NCI-H2081 treated with DMSO at 0.1 percent for 48 hours (cell line): ENCODE measurements at places on chromosomes 16 and 17.

DNA sequence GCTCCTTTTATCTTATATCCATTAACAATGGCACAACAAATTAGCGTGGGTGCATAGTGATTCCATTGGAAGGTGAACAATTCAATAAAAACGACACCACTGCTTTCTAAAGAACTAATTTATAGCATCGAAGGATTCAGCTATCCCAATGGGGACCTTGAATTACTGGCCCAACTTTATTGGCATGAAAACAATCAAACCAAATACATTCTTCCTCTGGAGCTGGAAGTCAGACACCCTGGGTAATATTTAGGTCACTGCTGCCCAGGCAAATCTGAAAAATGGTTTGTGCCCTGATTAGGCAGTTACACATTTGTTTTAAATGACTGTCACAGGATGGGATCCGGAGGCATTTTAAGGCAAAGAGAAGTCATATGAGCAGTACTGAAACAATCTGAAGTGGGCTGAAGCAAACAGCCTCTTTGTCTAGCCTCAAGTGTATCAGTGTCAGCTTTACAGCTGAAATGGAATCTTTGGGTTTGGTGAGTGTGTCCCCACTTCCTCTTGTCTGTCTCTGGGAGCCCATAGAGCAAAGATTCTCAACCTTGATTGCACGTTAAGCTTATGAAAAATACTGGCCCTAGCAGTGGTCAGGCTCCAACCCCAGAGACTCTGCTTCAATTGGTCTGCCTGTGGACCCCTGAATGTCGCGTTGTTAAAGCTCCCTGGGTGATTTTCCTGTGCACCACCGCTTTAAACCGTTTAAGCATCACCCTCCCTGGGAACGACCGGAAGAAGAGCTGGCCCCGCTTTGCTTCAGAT lies 30.3 kb downstream of the CDK5R1 start:
- no peak for DNase-seq

GRCh38 chr17:3888343-3889171 lies 4.3 kb downstream of the CAMKK1 start:
- DNase-seq, result no peak

GRCh38 chr17:50076591-50077235 lies 18.4 kb upstream of the PDK2 start:
- DNase-seq, result no peak

GRCh38 chr17:69608808-69609472 lies 194.4 kb downstream of the MAP2K6 start:
- no peak for DNase-seq

GRCh38 chr16:75763204-75763603 lies 36.9 kb upstream of the CPHXL start:
- DNase-seq, result no peak

DNA sequence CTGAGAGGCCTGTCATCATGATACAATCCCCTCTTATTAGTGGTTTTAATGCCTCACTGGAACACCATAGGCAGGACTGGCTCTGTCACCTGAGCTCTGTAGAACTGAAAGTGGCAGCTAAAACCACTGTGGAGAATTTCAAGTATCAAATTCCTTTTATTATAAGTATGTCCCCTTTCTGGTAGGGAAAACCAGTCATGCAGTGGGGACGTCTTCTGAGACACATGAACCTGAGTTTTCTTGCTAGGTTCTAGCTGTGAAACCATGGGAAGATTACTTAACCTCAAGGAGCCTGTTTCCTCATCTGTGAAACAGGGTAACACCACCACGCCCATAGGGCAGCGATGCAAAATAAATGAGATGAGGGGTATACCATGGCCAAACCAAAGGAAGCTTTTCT lies 4.7 kb downstream of the VAC14 start:
- no peak for DNase-seq

DNA sequence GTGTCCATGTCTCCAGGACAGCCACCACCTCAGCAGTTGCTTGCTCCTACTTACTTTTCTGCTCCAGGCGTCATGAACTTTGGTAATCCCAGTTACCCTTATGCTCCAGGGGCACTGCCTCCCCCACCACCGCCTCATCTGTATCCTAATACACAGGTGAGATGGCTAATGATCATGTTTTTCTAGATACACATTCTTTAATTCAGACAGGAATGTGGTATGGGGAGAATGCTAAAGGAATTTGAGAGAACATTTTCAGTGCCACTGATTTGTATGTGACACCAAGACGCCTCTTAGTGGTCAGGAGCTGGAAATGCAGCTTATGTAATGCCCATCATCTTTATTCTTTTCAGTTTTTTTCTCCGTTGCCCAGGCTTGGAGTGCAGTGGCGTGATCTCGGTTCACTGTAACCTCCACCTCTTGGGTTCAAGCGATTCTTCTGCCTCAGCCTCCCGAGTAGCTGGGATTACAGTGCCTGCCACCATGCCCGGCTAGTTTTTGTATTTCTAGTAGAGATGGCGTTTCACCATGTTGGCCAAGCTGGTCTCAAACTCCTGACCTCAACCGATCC lies 8.9 kb upstream of the RAPGEFL1 start:
- peak; percentile 11 for DNase-seq

GRCh38 chr17:55434721-55435120 lies 13.1 kb upstream of the MMD start:
- DNase-seq, result no peak

DNA sequence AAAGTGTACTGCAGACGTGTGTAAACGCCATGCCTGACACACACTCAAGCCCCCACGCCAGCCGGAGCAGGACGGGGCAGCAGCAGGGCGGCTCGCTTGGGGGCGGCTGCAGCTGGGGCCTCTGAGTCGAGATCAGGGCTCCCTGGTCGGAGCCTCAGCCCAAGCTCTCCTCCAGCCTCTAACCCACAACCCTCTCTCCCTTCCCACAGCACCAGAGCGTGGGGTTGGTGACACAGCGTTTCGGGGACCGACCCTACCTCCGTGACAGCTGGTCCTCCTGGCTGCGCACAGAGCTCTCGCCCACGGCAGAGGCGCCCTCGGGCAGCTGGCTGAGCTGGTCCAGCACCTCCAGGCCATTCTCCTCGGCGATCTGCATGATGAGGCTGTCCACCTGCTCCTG lies 11.2 kb downstream of the CHMP1A start:
- no peak for DNase-seq

- peak; percentile 55 for DNase-seq
Observed at GRCh38 chr17:50375858-50376538, 3.0 kb downstream of the EME1 start.

GRCh38 chr17:42882166-42882565 lies 18.4 kb upstream of the G6PC1 start:
- no peak for DNase-seq

GRCh38 chr17:79728169-79728907 lies 2.4 kb upstream of the ENPP7 start:
- DNase-seq, result peak; percentile 79

DNA sequence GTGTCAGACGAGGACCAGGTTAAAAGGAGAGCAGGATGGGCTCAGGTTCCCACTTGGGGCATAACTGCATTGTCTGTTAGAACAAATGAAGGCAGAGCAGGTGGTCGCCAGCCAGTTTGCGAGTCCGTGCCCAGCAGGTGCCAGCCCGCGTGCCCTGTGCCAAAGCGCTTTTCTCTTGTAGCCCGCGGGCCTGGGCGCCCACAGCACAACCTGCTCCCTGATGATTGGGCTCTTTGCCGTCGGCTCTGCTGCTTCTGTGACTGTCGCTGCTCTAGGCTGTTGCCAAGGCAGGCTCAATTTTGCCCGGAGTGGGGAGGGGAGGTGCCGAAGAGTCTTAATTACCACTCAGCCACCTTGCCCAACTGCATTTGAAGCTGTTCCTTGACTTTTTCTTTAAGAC lies 21.1 kb downstream of the KNOP1 start:
- peak; percentile 67 for DNase-seq

- no peak for DNase-seq
Observed at GRCh38 chr17:6455321-6455705, 11.1 kb downstream of the PIMREG start.

DNA sequence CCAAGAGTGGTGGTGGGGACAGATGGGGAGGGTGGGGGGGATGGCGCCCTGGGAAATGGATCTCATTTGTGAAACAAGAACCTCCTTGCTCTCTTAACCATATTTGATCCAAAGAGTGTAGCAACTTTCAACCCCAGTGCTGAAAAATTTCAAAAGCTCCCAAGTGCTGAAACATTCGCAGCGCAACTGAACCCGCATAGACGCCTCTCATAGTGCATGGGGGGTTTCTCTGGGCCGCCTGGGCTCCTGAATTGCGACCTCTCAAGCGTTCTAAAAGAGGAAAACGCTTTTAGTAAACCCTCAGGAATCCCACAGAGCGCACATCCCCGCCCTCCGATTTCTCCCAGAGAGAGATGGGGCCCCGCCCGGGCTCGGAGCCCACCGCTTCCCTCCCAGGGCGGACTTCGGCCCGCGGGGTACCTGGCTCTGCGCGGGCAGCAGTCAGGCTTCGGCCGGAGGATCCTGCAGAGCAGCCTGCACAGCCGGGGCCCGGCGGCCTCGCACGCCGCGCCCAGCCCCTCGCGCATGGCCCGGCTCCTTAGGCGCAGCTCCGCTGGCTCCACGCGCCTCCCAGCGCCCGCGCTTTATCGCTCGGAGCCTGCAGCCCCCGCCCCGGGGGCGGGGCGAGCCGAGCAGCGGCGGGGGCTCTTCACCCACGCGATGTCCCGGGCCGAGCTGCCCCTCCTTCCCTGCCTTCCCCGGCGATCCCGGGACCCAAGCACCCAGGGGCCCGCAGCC lies 7.0 kb downstream of the NOS2 start:
- DNase-seq, result no peak

DNA sequence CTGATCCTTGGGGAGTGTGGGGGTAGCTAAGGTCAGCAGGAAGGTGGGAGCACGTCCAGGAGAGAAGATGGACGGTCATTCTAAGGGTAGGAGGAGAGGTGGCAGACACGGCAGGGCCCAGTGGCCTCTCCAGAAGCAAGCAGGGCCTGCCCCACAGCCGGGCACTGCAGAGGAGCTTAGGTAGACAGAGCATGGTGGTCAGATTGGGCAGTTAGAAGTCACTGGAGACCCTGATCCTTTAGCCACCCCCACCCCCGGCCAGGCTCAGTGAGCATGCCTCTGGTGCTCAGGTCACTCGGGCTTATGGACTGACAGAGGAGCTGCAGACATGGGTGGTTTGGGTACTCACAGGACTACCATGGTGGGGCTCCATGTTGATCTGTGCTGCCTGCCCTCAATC lies 26.3 kb downstream of the NLRP1 start:
- DNase-seq, result no peak

- no peak for DNase-seq
Observed at GRCh38 chr16:11799509-11800381, 2.7 kb upstream of the ZC3H7A start.

GRCh38 chr17:49969795-49970389 lies 902 bp downstream of the DLX4 start:
- DNase-seq, result no peak

DNA sequence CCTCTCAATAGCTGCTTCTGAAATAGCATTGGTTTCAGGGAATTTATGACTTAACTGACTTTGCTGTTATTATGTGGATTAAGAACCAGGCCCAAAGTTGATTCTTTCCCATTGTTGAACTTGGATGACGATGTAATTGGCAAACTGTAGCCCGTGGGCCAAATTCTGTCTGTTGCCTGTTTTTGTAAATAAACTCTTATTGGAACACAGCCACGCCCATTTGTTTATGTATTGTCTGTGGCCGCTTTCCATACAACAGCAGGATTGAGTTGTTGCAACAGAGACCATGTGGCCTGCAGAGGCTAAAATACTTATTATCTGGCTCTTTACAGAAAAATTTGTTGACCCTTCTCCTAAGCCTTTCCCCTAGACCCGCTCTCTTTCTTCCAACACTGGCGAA lies 31.6 kb downstream of the NTN1 start:
- no peak for DNase-seq

- no peak for DNase-seq
Observed at GRCh38 chr17:39271546-39271945, 45.8 kb upstream of the STAC2 start.

DNA sequence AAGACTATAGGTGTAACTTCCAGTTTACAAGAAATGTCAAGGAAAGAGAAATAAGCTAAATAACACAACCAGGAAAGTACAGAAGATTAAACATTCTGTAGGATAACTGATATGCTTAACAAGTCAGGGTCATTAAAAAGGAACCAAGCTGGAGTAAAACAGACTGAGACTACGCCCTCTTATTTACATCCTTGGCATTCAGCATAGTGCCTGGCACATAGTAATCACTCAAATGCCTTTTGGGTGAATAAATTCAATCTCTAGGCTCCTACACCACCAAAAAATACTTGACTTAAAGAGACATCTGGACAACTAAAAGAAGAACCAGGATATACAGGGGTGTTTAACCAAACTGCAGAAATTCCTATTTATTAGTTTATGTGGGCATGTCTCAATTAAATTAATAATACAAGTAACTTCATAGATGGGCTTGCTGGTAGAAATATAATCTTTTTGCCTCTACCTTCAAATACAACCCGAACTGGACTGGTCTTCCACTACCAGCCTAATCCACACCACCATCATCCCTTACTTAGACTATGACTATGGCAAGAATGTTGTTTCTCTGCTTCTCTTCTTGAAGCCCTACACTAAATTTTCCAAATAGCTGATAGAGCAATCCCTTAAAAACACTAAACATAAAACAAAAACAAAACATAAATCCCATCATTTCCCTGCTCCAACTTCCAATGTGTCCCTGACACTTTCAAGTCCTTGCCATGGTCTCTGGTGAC lies 47.7 kb upstream of the ULK2 start:
- DNase-seq, result no peak

DNA sequence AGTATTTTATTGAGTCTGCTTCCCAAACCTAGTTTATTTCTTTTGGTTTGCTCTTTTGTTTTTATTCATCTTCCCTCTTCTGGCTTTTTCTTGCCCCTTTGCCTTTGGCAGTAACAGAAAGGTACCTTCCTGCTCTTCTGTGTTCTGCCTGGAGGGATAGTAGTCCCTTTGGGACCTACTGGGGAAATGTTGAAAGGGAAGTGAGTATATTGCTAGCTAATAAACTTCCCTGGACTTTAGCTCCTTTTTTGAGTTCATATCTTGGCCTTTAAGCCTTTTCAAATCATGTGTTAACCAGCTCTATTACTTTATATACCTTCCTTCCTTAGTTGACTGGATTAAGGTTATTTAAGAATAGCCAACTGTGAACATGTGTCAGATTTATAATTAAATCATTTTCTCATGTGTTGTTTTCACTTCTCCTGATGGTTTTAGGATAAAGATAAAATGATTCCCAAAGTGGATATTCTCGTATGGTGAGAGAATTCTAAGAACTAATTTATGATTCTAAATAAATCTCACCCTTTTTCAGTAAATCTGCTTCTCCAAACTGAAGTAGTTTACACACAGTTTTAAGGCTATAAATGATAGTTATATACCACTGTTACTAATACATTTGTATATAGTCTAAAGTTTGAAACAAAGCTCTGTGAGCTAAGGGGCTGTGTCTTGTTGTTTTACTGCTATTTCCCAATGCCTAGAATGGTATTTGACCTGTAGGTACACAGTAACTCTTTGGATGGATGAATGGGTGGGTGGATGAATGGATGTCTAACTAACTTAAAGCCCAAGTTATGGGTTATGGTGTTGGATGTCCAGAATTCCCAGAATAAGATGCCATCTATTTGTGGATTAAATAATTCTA lies 45.7 kb downstream of the OMG start:
- no peak for DNase-seq

DNA sequence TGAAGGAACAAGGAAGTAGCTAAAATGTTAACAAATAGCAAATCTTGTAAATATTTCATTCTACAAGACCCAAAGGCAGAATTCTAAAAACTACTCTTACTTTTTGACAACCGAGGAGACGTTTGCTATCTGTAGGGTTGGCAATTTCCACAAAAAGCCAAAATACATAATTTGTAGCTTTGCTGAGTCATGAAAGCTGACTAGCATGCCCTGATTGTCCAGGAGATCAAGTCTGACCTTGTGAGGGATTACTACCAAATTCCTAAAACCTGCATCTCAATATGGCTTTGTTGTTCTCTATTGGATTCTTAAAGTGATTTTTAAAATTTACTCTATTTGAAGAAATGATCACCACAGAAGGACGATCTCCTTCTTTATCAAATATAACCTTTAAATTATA lies 10.8 kb downstream of the DNAJA2 start:
- no peak for DNase-seq
